OCI-M1 (cell line): ENCODE measurements at places on chromosomes 16 and 17.

DNA sequence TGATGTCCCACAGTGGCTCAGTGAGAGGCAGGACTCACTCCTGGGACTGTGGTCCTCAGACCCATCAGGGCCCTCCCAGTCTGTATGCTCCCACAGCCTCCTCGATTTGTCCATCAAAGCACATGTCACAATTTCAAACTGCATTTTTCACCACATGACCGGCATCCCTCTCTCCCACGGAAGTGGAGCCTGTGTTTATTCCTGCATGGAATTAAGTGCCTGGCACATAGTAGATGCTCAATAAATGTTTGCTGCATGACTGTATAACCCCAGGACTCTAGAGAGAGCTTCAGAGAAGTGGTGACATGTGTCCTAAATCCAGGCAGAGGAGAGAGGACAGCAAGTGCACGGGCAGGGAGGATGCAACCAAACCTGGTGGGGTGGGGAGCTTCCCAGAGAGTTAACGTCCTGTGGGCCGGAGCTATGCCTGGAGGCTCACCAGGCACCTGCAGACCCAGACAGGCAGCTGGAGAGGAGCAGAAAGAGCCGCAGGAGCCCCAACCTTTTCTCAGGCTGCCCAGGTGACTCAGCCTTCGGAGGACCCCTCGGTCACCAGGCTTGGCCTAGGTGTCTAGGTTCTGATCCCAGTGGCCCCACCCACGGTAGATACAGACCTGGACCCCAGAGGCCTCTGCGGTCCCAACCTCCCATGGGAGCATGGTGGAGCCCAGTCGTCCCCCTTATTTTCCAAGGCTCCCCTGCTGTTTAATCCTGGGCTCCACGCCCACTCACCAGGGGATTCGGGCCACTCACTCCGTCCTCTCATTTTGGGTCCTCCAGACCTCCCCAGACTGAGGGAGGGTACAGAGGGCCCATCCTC is 5.8 kb downstream of the CDH5 start:
- DNase-seq: no peak

- DNase-seq: no peak
Observed at GRCh38 chr16:66366433-66367299, at the start of gene CDH5. Gene CDH5 (plus strand): TSS chr16:66366691. CDS start chr16:66379338, 12,647 bp downstream.

- no peak for DNase-seq
Observed at GRCh38 chr16:29854520-29855100, 8.4 kb downstream of the CDIPT start.

- no peak for DNase-seq
Observed at GRCh38 chr17:57372156-57372555, 115.8 kb downstream of the MSI2 start.

GRCh38 chr17:47929218-47930000 is 12.0 kb upstream of the PNPO start:
- no peak for DNase-seq
